Breast epithelium (tissue), 4 donors: ENCODE measurements at places on chromosomes 16 and 17. TPM values are rescaled to one million over a fixed set of nuclear protein-coding genes. Genes with fewer than 3 reads are reported as not detected.

DNA sequence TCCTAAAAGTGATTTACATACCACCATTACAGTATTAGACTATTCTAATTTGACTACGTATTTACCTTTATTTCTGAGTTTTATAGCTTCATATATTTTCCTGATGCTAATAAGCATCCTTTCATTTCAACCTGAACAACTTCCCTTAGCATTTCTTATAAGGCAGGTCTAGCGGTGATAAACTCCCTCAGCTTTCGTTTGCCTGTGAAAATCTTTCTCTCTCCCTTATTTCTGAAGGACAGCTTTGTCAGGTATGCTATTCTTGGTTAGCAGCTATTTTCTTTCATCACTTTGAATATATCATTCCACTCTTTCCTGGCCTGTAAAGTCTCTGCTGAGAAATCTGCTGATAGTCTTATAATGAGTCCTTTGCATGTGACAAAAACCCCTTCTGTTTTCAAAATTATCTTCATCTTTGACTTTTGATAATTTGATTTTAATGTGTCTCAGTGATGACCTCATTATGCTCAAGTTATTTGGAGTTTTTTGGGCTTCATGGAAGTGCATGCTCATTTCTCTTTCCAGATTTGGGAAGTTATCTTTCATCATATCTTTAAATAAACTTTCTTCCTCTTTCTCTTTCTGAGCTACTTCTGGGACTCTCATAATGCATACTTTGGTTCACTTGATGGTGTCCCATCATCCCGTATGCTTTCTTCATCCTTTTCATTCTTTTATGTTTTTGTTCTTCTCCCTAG lies 285.4 kb upstream of the PMFBP1 start:
- DNase-seq, result no peak
- H3K4me1 ChIP-seq, result no peaks in the 10 kb centered on the region
- H3K4me3 ChIP-seq, result no peak overlapping the region

GRCh38 chr16:87457061-87457611 lies 35.7 kb downstream of the ZCCHC14 start:
- no peaks in the 10 kb centered on the region for H3K27me3 ChIP-seq
- H3K4me1 ChIP-seq, result peaks cover 8% of the 10 kb centered on the region

The PFAS gene
- 10.2 TPM for total RNA-seq

- H3K27me3 ChIP-seq, result no peaks in the 10 kb centered on the region
- H3K36me3 ChIP-seq, result no peaks in the 10 kb centered on the region
- H3K4me3 ChIP-seq, result no peak overlapping the region
Measured at GRCh38 chr16:53753431-53753830, 49.5 kb downstream of the FTO start.

DNA sequence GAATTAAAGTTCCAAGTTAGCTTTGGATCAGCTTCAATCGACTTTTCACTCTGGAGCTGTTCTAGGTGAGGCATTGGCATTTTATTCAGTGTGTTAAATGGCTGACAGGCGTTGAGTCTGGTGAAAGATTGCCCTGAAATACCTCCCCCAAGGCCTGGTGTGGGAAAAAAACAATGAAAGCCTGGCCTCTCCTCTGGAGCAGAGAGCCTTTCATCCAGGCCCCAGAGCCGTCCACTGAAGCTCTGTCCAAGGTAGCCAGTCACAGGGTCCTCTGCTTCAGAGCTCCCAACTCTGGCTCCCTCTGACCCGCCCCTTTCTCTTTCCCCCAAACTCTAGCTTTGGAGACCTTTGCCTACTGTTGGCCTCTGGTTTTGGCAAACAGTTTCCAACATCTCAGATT lies 123.6 kb upstream of the CRHR1 start:
- no peak overlapping the region for H3K27ac ChIP-seq
- no peaks in the 10 kb centered on the region for H3K27me3 ChIP-seq
- no peak for DNase-seq
- H3K4me3 ChIP-seq, result no peak overlapping the region
- no peaks in the 10 kb centered on the region for H3K4me1 ChIP-seq

GRCh38 chr16:48014349-48015135 lies 141.3 kb downstream of the ABCC12 start:
- H3K27me3 ChIP-seq, result no peaks in the 10 kb centered on the region
- no peak for DNase-seq
- no peak overlapping the region for H3K4me3 ChIP-seq
- no peaks in the 10 kb centered on the region for H3K36me3 ChIP-seq

The VPS25 gene
- 61.9 TPM for total RNA-seq

The SNX20 gene
- total RNA-seq, result 1.3 TPM

DNA sequence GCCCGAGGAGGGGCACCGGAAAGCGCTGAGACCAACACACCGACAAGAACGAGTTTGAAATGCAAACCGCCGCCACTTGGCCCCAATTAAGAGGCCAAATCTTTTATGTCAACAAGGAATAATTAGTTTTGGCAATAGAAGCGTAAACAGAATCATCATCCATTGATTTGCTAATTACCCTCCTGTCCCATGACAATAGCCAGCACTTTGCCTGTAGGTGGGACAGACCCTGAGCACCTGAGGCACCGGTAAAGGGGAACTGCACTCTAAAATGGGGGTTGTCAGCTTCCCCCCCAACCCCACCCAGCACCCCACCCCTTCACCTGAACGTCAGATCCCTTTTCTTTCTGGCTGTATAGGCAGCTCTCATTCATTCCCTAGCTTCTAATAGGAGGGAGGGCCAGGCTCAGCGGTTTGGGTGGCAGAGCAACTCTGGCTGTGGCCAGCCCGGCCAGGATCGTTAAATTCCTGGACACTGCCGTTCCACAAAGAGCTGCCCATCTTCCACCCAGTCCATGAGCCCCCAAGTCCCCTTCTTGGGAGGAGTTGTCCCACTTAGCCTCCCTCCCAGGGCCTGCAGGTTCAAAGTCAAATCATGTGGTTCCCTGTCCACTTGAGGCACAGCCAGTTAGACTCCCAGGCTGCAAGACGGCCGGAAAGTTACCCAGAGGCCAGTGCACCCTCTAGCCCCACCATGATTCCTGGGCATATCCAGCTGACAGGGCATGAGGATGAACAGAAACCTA lies 45.8 kb downstream of the WNT3 start:
- peak overlapping the region; percentile 94 for H3K4me3 ChIP-seq
- no peaks in the 10 kb centered on the region for H3K4me1 ChIP-seq
- no peak for DNase-seq
- no peaks in the 10 kb centered on the region for H3K36me3 ChIP-seq

- no peaks in the 10 kb centered on the region for H3K27me3 ChIP-seq
- DNase-seq, result no peak
- H3K36me3 ChIP-seq, result no peaks in the 10 kb centered on the region
- no peaks in the 10 kb centered on the region for H3K4me1 ChIP-seq
Measured at GRCh38 chr17:70987867-70988340, 818.6 kb downstream of the KCNJ2 start.

GRCh38 chr17:17749921-17750320 lies 68.7 kb downstream of the RAI1 start:
- H3K4me3 ChIP-seq, result no peak overlapping the region
- DNase-seq, result no peak
- H3K36me3 ChIP-seq, result no peaks in the 10 kb centered on the region
- peaks cover 16% of the 10 kb centered on the region for H3K4me1 ChIP-seq

DNA sequence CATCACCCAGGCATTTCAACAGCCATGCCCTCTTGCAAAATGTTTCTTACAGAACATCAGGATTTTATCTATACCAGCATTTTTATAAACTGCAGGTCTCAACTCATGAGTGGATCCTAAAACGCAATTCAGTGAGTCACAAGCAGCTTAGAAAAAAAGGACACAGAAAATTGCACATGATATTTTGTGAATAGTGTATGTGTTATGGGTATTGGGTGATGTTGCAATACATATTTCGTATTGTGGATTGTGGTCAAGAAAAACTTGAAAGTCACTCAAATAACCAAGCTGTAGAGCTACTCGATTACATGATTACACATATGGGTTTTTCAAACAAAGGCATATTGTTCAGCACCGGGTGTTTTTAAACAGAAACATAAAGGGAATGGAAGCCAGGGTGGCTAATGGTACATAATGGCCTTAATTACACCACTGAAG lies 1.4 kb downstream of the WIPI1 start:
- peak overlapping the region; percentile 98 for H3K27ac ChIP-seq
- DNase-seq, result no peak
- peak overlapping the region; percentile 86 for H3K4me3 ChIP-seq

- H3K27ac ChIP-seq, result no peak overlapping the region
- H3K27me3 ChIP-seq, result peaks cover 33% of the 10 kb centered on the region
- no peaks in the 10 kb centered on the region for H3K4me1 ChIP-seq
- no peaks in the 10 kb centered on the region for H3K36me3 ChIP-seq
- DNase-seq, result no peak
Measured at GRCh38 chr16:23755484-23755809, 621 bp downstream of the CHP2 start.

The PLA2G10 gene
- total RNA-seq, result not detected

GRCh38 chr17:50603340-50603739 lies 31.3 kb upstream of the ABCC3 start:
- H3K4me3 ChIP-seq, result no peak overlapping the region
- H3K27me3 ChIP-seq, result no peaks in the 10 kb centered on the region
- DNase-seq, result no peak
- H3K27ac ChIP-seq, result no peak overlapping the region

- H3K36me3 ChIP-seq, result no peaks in the 10 kb centered on the region
- peak overlapping the region; percentile 42 for H3K27ac ChIP-seq
- H3K4me1 ChIP-seq, result no peaks in the 10 kb centered on the region
- DNase-seq, result no peak
- no peak overlapping the region for H3K4me3 ChIP-seq
Measured at GRCh38 chr17:33234930-33235685, 58.0 kb downstream of the ASIC2 start.

DNA sequence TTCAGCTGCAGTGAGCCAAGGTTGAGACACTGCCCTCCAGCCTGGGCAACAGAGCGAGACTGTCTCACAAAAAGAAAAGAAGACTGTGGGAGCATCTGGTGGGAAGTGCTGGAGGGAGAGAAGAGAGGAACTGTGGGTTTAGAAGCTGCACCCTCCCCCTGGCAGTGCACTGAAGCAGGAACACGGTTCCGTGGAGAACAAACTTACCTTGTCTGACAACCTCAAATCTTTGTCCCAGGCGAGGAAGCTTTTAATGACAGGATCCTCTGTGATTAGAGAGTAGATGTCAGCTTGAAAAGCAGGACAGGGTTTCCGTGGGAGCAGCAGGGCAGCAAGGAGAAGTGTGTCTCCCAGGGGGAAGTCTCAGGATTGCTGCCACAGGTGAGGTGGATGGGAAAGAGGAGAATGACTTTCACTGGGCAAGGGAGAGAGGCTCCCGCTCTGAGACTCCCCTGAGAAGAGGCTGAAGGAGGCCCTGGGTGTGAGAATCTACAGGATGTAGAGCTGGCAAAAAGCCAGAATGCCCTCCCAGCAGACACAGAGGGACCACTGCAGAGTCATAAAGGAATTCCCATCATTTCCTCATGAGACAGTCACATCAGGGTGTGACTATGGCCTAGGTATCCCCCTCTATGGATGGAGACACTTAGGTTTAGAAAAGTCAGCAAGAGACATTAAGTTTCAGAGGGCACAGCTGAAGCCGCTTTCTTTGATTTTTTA lies 22.9 kb downstream of the PRR11 start:
- no peaks in the 10 kb centered on the region for H3K36me3 ChIP-seq
- no peak overlapping the region for H3K4me3 ChIP-seq
- H3K27ac ChIP-seq, result no peak overlapping the region
- H3K4me1 ChIP-seq, result no peaks in the 10 kb centered on the region

DNA sequence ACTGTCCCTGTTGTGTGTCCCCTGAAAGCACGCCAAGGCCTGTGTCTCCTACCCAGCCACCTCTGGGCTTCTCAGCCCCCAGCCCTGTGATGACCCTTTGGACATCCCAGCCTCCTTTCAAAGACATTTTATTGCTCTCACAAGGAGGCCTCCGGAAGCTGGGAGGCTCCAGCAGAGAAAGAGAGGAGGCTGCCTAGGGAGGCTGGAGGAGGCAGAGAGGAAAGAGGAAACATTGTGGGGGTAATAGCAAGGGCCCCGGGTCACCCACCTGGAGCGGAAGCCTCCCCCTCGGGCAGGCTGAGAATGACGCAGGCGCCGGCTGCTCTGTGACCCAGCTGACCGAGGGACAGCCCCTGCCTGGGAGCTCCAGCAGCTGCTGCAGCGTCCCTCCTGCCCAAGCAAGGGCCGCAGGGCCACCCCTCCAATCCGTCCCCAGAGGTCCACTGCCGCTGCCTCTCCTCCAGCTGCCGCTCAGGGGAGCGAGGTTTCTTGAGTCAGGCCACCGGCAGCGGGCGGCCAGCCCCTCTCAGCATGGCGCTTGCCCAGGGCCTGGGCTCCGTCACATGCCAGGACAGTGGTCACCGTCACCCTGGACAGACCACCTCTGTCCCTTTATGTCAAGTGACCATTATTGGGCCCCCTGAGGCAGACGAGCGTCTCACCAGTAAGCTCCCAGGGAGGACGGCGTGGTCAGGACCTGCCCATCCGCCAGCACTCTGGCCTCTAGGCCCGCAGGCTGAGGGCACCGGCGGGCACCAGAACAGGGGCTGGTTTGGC lies 29.3 kb downstream of the ACTG1 start:
- H3K4me1 ChIP-seq, result peaks cover 4% of the 10 kb centered on the region
- peak overlapping the region; percentile 68 for H3K4me3 ChIP-seq
- H3K27ac ChIP-seq, result no peak overlapping the region
- DNase-seq, result no peak
- no peaks in the 10 kb centered on the region for H3K27me3 ChIP-seq

GRCh38 chr16:28897826-28898225 lies 19.5 kb downstream of the ATP2A1 start:
- H3K4me3 ChIP-seq, result no peak overlapping the region
- H3K36me3 ChIP-seq, result no peaks in the 10 kb centered on the region
- H3K4me1 ChIP-seq, result no peaks in the 10 kb centered on the region
- DNase-seq, result no peak
- no peak overlapping the region for H3K27ac ChIP-seq
- H3K27me3 ChIP-seq, result no peaks in the 10 kb centered on the region

DNA sequence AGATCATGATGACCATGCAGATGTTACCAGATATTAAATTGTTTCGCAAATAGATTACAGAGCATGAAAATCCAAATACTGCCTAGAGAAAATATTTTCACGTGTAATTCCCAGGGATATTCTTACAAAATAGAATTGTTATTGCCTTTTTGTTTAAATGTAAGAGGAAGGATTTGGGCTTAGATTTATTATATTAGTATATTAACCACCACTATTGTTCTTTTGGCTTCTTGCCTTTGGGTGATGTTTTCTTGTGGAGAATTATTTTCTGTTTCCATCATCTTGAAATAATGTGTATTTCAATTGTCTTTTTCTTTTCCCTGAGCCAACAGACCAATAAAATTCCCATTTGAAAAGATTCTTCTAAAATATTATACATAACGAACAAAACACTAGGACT lies 109.7 kb upstream of the NUDT7 start:
- H3K4me3 ChIP-seq, result no peak overlapping the region
- H3K27me3 ChIP-seq, result no peaks in the 10 kb centered on the region
- no peaks in the 10 kb centered on the region for H3K36me3 ChIP-seq
- H3K4me1 ChIP-seq, result no peaks in the 10 kb centered on the region

The GRB7 gene
- total RNA-seq, result 27.9 TPM

The PRCD gene
- 1.5 TPM for total RNA-seq

The GPR142 gene
- total RNA-seq, result not detected

GRCh38 chr16:88896238-88897070 lies 30.0 kb upstream of the PABPN1L start:
- H3K27ac ChIP-seq, result no peak overlapping the region
- no peak for DNase-seq
- no peaks in the 10 kb centered on the region for H3K36me3 ChIP-seq
- H3K4me3 ChIP-seq, result no peak overlapping the region
- H3K27me3 ChIP-seq, result no peaks in the 10 kb centered on the region

The BAIAP3 gene
- 7.3 TPM for total RNA-seq

GRCh38 chr16:88965411-88965810 lies 11.6 kb downstream of the CBFA2T3 start:
- H3K4me1 ChIP-seq, result no peaks in the 10 kb centered on the region
- no peak overlapping the region for H3K4me3 ChIP-seq
- no peak for DNase-seq
- H3K36me3 ChIP-seq, result no peaks in the 10 kb centered on the region
- peaks cover 55% of the 10 kb centered on the region for H3K27me3 ChIP-seq
